ENCODE measurements at places on chromosomes 2 and 18. TPM values are rescaled to one million over a fixed set of nuclear protein-coding genes. Genes with fewer than 3 reads are reported as not detected.
A peak's percentile ranks its signal among the peaks of the same experiment; 100 is the strongest.

GRCh38 chr2:205682971-205683501 is 735 bp downstream of the NRP2 start:
- no peak for DNase-seq

- no peak for DNase-seq
Measured at GRCh38 chr18:6221602-6222014, 193.1 kb downstream of the L3MBTL4 start.

DNA sequence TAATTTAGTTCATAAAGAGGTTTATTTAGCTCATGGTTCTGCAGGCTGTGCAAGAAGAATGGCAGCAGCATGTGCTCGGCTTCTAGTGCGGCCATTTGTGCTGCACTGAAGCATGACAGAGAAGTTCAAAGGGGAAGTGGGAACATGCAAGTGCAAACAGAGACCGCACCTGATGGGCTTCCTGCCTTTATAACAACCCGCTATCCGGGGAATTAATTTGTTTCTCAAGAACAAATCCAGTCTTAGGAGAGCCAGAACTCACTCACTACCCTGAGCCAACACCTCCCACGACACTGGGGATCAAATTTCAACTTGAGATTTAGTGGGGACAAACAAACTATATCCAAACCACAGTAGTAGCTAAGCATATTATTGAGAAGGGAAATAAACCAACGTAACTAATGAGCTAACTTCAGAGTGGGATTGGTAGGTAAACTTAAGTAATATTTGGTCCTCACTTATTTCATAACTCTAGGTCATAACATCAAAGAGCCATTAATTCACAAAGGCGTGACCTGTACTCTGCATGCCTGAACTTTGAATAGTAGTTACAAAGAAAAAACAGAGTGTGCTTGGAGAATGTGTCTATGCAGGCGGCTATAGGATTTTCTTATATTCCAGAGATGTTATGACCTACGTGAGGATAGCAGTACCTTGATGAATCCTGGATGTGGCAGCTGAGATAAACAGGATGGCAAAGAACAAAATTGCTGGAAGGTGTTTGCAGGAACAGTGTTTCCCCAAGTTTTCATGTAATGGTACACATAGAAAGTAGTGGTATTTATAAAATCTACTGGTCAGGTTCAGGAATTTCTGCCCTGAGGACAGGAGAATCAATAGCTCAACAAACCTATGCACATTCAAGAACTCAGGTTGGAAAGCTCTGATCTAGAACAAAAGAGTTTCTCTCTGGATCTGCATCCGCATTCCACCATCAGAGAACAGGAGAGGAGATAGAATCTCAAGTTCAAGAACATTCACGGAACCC is 845.9 kb upstream of the ID2 start:
- no peak for DNase-seq

- no peak for DNase-seq
Measured at GRCh38 chr2:41900101-41900577, 147.7 kb upstream of the PKDCC start.

DNA sequence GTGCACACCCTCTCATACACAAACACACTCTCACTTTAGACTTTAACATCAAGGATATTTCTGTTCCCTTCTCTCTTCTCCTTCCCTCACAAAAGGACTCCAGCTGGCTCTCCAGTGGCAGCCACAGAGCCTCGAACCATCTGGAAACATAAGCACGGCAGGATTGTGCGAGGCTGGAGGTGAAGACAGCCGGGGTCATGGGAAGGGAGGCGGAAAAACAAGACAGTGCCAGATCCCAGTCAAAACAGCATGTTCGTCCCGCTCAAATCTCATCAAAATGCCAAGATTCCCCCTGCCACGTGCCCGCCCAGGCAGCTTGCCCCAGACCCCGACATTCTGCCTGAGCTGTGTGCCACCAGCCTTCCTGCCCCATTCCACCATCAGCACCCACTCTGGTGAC is 180.3 kb downstream of the ZBTB7C start:
- DNase-seq = peak; percentile 12

GRCh38 chr2:235716875-235717496 is 223.1 kb downstream of the AGAP1 start:
- DNase-seq = no peak

DNA sequence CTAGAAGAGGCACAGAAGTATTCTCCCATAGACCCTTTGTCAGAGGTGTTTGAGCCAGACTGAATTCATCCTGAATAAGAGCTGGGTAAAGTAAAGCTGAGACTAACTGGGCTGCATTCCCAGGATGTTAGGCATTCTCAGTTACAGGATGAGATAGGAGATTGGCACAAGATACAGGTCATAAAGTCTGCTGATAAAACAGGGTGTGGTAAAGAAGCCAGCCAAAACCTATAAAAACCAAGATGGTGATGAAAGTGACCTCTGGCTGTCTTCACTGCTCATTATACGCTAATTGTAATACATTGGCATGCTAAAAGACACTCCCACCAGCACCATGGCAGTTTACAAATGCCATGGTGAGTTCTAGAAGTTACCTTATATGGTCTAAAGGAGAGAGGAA is 364.9 kb upstream of the TMEFF2 start:
- DNase-seq = no peak

DNA sequence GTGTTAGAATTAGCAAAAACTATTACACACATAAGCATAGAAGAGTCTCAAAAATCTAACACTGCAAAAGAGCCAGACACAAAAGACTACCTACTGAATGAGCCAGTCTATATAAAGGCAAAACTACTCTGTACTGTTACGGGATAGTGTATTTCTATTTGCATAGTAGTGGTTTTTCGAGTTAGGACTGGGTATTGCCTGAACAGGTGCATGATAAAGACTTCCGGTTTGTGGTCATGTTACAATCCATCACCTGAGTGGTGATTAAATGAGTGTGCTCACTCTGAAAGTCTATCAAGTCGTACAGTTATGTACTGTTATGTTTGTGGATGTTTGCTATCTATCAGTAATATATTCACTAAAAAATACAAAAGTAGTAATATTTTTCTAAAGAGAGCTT is 523.3 kb upstream of the SYT4 start:
- no peak for DNase-seq

DNA sequence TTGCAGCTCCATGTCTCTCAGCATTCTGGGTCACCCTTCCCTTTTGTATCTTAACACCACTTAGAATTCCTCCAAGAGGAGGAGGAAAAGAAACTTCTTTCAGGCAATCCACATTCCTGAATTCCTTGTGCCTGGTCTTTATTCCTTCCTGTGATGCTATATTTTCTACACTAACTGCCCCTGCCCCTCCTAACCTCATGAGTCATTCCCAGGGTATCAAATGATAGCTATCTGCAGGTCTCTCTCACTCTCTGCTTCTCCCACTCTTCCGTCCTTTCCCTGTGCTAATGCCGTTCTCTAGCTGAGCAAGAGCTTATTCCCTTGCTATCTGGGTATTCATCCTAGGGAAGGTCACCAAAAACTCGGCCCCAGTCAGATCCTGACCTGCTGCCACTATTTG is 395.0 kb upstream of the TCF4 start:
- DNase-seq = no peak

DNA sequence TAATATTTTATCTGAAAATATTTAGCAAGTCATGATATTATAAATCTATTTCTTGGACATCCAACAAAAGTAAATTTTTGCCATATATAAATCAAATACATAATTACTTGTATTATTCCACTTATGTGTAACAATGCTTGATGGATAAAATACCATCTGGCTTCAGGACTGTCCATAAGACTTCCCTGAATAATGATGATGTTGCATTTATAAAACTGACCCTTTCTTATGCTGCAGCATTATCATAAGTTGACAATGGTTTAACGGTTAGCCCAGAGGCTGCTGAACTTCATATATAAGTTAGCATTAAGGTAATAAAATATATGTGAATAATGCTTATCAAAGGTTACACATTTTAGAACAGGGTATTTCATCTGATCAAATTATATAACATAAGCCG is 95.4 kb downstream of the CDH2 start:
- DNase-seq = no peak

GRCh38 chr2:123953846-123954245 is 71.2 kb upstream of the CNTNAP5 start:
- no peak for DNase-seq

- DNase-seq = no peak
Measured at GRCh38 chr2:73925033-73925704, 1.5 kb upstream of the DGUOK start.

DNA sequence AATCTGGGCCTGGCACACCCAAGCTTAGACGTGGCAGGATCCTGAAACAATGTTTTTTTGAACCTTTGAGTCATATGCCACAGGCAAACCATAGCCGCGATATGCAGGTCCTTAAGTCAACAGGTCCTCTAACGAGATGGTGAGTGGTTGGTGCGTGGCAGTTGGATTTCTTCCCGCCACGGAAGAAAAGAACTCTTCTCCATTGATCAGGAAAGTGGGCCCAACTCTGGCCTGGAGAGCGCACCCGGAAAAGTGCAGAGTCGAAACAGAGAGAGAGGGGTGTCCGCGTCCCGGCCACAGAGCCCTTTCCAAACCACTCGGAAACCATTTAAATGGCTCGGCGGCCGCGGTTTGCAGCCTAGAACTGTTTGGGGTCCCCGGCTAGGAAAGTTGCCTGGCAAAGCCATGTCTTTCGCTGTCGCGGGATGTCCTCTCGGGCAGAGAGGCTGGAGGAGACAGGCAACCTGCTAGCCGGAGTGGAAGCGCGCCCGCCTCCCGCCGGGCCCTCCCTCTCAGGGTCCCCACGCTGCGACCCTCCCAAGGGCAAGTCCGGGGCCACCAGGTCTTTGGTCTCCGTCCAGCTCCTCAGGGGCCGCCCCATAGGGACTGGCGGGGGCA is 777 bp downstream of the GALNT3 start:
- DNase-seq = peak; percentile 51

DNA sequence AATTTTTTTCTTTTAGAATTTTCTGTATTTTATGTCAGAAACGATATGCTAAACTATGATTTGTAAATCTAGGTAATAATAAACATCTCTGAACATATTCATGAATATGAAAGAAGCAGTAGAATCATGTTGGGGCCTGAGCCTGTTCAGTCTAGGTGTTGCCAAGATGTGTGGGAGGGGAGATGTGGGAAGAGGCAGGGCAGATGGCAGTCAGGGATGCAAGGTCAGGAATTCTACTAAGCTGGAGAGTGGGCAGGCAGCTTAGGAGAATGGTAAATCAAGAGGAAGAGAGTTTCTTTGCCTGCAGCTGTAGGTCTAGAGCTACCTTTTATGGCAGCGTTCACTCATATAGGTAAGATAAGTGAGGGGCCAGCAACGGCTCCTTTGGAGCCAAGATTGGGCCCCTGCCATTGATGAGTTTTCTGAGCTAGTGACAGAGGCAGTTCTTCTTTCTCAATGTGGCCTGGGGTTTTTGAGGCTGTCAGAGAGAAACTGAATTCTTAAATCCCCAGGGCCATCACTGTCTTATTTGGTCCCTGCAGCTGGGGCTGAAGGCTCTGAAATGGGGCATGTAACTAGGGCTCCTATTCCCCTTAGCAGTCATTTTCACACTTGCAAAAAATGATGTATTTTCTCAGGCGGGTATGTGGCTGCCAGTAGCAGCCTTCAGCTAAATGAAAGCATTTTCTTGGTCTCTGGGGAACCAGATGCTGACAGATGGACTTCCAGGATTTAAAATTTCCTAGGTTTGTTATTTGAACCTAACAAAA is 232.8 kb downstream of the PIK3C3 start:
- no peak for DNase-seq

GRCh38 chr2:126730655-126731054 is 74.7 kb downstream of the GYPC start:
- no peak for DNase-seq

- DNase-seq = no peak
Measured at GRCh38 chr2:159792599-159792998, 5.4 kb downstream of the CD302 start.

DNA sequence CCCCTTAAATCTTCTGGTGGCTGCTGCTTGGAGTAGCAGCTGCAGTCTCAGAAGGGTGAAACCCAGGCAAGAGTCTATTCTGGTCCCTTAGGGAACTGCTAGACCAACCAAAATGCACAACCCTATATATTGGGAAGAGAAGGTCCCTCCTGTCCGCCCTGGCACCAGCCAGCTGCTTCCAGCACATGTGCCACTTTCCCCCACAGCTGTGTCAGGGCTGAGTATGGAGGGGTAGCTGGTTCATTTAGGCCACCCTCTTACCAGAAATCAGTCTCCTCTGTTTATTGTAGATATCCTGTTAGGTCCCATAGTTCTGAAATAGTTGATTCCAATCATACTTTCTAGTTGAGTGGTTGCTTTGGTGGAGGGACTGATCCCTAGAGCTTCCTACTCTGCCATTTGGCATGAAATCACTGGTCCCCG is 68.9 kb downstream of the BIRC6 start:
- DNase-seq = no peak

DNA sequence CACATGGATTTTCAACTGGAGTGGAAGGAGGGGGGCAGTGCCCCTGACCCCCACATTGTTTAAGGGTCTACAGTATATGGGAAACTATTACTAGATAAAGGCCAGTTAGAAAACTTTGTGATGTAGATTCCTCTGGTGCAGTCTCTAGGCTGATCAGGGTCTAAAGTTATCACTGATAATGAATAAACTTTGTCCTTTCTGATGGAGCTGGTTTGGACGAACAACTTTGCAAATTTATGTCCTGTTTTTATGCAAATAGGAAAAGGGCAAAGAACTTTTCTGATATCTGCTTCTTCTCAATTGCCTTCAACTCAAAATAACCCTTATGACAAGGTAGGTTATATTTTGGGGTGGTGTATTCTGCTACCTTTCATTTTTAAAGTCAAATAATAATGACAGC is 829.2 kb upstream of the ACVR2A start:
- DNase-seq = no peak

DNA sequence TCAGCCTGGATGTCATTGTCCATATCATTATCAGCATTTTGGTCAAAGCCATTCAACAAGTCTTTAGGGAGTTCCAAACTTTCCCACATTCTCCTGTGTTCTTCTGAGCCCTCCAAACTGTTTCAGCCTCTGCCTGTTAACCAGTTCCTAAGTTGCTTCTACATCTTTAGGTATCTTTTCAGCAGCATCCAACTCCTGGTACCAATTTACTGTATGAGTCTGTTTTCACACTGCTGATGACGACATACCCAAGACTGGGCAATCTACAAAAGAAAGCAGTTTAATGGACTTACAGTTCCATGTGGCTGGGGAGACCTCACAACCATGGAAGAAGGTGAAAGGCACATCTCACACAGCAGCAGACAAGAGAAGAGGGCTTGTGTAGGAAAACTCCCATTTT is 94.2 kb downstream of the GULP1 start:
- DNase-seq = no peak

The CLHC1 gene
- total RNA-seq = 23.2 TPM

The PROKR1 gene
- total RNA-seq = 2.1 TPM

The FSIP2 gene
- 12.7 TPM for total RNA-seq

The MRO gene
- not detected for total RNA-seq

The GULP1 gene
- total RNA-seq = 96.6 TPM

The REG3G gene
- not detected for total RNA-seq

The NAT8 gene
- not detected for total RNA-seq

The NEU4 gene
- total RNA-seq = not detected

The SCN3A gene
- not detected for total RNA-seq

The PCARE gene
- total RNA-seq = not detected

The SULT1C2 gene
- 0.28 TPM for total RNA-seq
